Spinal cord (tissue), 10 donors: ENCODE measurements at places on chromosomes 4 and X. TPM values are rescaled to one million over a fixed set of nuclear protein-coding genes. Genes with fewer than 3 reads are reported as not detected.

DNA sequence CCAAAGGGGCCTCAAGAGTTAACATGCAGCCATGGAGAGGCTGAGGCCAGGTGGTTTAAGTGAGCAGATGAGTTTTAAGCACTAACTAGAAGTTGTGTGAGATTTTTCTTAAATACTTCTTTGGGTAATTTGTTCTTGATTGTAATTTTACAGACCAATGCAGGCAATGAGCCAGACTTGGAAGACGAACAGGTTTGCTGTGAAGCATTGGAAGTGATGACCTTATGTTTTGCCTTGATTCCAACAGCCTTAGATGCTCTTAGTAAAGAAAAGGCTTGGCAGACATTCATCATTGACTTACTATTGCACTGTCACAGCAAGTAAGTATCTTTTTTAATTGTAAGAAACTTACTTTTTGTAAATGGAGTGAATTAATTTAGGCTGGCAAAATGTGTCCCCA is 103.9 kb downstream of the USP9X start:
- DNase-seq, result no peak

The SGMS2 gene
- 16.9 TPM for total RNA-seq

The CYP2U1 gene
- 22.0 TPM for total RNA-seq

The SLC16A2 gene
- total RNA-seq, result 35.3 TPM

The SUPT20HL2 gene
- not detected for total RNA-seq

The ASB9 gene
- total RNA-seq, result 1.9 TPM
